ENCODE measurements at places on chromosomes 12 and 14.

DNA sequence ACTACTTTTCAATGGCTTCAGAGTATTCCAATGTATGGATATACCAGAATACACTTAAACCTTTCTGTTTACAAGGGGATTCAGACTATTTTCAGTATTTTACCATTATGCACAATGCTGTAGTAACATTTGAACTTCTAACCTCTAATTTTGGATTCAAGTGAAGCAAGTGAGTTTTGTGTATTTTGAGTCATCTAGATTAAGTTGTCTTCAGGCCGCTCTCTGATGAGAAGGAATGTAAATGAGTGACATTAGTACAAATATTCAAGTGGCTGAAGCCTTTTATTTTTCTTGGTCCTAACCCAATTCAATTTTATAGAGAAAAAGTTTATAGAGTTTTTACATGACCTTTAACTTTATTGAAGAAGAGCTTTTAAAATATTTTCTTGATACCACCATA is 125.6 kb downstream of the PDE3A start:
- no peak for DNase-seq

- DNase-seq, result no peak
Measured at GRCh38 chr14:74988131-74988530, 14.6 kb upstream of the EIF2B2 start.

DNA sequence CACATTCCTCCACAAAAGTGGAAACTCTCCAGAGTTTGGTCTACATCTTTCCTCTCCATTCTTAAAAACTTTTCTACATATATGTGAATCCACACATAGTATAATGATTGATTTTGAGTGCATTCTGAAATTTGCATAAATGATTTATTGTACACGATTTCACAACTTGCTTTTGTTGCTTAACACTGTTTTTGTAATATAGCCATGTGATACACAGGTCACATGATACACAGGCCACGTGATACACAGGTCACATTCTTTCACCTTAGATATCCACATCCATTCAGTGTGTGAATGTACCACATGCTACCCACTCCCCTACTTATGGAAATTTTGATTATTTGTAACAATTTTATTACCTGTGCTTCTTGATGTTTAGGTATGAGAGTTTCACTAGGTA is 319.1 kb downstream of the ZFP36L1 start:
- DNase-seq, result no peak

DNA sequence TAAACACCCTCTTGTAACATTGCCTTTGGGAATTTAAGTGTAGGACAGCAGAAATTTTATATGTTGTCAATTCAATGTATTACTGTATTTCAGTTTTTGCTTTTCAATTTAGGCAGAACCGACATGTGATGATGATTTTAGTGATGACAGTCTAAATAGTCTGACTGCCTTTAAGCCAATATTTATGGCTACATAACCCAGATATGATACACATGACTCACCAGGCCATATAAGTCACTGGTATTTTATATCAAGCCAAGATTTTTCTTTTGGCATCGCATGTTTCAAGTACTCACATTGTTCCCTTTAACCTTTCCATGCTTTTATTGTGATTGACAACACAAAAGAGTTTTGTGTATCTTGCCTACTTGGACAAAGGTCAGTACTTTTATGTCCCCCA is 13.6 kb upstream of the PPM1A start:
- no peak for DNase-seq

GRCh38 chr12:117649796-117650195 is 288.4 kb upstream of the NOS1 start:
- no peak for DNase-seq

- DNase-seq, result no peak
Measured at GRCh38 chr12:75850721-75851462, 180.7 kb downstream of the PHLDA1 start.

GRCh38 chr12:79400481-79400880 is 290.3 kb downstream of the PAWR start:
- no peak for DNase-seq

GRCh38 chr14:94671870-94672444 is 59.8 kb downstream of the SERPINA3 start:
- no peak for DNase-seq

DNA sequence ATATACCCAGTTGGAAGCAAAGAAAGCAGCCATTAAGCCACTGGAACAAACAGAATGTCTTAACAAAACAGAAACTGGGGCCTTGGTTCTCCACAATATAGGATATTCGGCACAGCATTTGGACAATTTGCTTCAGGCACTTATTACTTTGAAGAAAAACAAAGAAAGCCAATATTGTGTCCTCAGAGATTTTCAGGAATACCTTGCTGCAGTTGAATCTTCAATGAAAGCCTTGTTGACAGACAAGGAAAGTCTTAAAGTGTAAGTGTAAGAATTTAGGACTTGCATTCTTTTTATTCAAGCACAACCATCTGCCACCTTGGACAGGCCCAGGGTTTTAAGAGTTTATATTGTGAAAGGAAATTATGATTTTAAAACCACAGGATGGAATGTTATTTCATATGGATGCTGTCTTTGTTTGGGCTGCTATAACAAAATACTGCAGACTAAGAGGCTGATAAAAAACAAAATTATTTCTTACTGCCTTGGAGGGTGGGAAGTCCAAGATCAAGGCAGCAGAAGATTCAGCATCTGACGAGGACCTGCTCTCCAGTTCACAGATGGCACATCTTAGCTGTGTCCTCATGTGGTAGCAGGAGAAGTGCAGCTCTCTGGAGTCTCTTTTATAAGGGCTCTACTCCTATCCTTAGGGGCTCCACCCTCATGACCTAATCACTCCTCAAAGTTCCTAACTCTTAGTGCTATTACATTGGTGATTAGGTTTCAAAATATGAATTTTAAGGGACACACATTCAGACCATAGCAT is 197.0 kb downstream of the SYNE2 start:
- DNase-seq, result no peak

DNA sequence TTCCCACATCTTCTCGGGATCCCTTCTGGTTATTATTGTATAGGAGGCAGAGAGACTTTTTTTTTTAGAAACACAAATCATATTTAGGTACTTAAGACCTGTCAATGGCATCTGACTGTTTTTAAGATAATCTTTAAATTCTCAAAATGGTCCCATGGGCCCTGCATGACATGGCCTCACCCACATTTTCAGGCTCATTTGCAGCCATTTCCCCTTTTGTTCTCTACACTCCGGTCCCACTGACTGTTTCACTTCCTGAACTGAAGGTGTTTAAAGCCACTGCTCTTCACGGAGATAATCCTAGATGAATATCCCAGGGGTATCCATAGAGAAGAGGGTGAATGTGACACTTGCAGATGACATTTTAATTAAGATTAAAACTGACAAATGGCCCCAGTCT is 12.3 kb upstream of the C12orf71 start:
- no peak for DNase-seq

DNA sequence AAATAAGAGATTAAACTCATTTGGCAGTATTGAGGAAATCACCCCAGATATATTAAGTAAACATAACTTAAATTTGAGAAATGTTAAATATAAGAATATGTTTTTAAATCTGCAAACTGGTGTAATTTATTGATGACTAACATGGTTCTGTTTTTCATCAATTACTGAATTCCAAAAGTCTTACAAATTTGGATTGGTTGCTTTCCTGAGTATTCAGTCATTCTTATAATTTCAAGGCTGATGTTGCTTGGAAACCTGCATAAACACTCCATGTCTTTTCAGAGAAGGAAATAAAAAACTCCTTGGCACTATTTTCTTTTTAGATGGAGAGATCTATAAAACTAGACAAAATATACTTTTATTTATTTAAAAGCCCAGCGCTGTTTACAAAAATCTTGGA is 71.7 kb downstream of the NOVA1 start:
- no peak for DNase-seq

DNA sequence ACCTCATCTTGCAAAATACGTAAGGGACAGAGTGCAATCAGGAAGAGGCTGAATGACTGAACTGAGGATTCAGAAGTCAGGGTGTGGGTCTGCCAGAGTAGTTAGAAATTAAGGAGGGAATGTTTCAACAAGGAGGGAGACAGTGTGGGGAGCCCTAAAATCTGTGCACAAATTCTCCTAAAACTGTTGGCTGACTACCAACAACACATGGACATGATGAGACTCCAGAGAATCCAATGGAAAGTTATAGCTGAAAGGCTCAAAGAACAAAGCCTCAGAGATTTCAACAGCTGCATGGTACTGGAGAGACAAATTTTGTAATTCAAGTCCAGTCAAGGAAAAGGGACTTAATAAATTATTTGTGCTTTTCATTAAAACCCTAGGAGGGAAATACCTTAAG is 36.1 kb upstream of the NEDD1 start:
- no peak for DNase-seq
